Dermis lymphatic vessel endothelial cell (primary cell): ENCODE measurements at places on chromosomes 4 and X. TPM values are rescaled to one million over a fixed set of nuclear protein-coding genes. Genes with fewer than 3 reads are reported as not detected.

Gene MAGEA2B
- not detected in 2 replicates for total RNA-seq

Gene PWWP3B
- not detected in 2 replicates for total RNA-seq

Gene CT55
- not detected in 2 replicates for total RNA-seq

Gene ACOT9
- 84.7 and 93.3 TPM in 2 replicates for total RNA-seq

Gene ADGRL3
- under 0.01 TPM in 1 of 2 replicates, not detected in the other for total RNA-seq
